ENCODE measurements at places on chromosomes 12 and 14. TPM values are rescaled to one million over a fixed set of nuclear protein-coding genes. Genes with fewer than 3 reads are reported as not detected.

Gene NOS1
- under 0.01 TPM for total RNA-seq

Gene SLC5A8
- not detected for total RNA-seq

Gene POTEG
- not detected for total RNA-seq

Gene FOXN4
- not detected for total RNA-seq

Gene KRT74
- not detected for total RNA-seq

Gene TPPP2
- total RNA-seq, result not detected

Gene CIT
- total RNA-seq, result 0.34 TPM

Gene OR6C65
- total RNA-seq, result not detected

Gene GPR84
- 0.07 TPM for total RNA-seq

Gene BEST3
- not detected for total RNA-seq

Gene EEA1
- total RNA-seq, result 23.2 TPM

Gene SYNDIG1L
- total RNA-seq, result 0.14 TPM

Gene CLEC4D
- total RNA-seq, result not detected

Gene ZDHHC22
- not detected for total RNA-seq

Gene SDS
- not detected for total RNA-seq

Gene TRHDE
- under 0.01 TPM for total RNA-seq

Gene CISTR
- total RNA-seq, result not detected

Gene SPTB
- total RNA-seq, result not detected

Gene KCNK13
- not detected for total RNA-seq

Gene GSG1
- total RNA-seq, result not detected

Gene POU6F1
- 0.34 TPM for total RNA-seq

Gene DLK1
- total RNA-seq, result not detected

Gene TAS2R10
- not detected for total RNA-seq

Gene SLC6A15
- total RNA-seq, result 40.5 TPM

Gene CCDC197
- total RNA-seq, result not detected

All from nasal cavity respiratory epithelium epithelial cell of viscerocranial mucosa (primary cell).